ENCODE measurements at places on chromosomes 12 and 14. TPM values are rescaled to one million over a fixed set of nuclear protein-coding genes. Genes with fewer than 3 reads are reported as not detected.

Gene KRT75
- total RNA-seq, result not detected

Gene PIK3C2G
- not detected for total RNA-seq

GRCh38 chr12:3304436-3305165 is 186.4 kb upstream of the PRMT8 start:
- no peak for DNase-seq

- DNase-seq, result no peak
These were observed 115.7 kb downstream of the RFLNA start for GRCh38 chr12:124410354-124411175.

GRCh38 chr14:104778694-104779331 is 16.7 kb downstream of the AKT1 start:
- no peak for DNase-seq
